ENCODE measurements at places on chromosomes 4 and X.

- peak; percentile 77 for DNase-seq
Measured at GRCh38 chr4:182916483-182917181, 554 bp downstream of the DCTD start.

GRCh38 chr4:5266991-5267390 is 215.7 kb downstream of the STK32B start:
- no peak for DNase-seq

- no peak for DNase-seq
Measured at GRCh38 chr4:44660396-44660795, 9.0 kb upstream of the YIPF7 start.

- no peak for DNase-seq
Measured at GRCh38 chr4:155371432-155372043, 5.2 kb downstream of the MAP9 start.

GRCh38 chr4:112517067-112517634 is 1.2 kb upstream of the NEUROG2 start:
- DNase-seq, result no peak

DNA sequence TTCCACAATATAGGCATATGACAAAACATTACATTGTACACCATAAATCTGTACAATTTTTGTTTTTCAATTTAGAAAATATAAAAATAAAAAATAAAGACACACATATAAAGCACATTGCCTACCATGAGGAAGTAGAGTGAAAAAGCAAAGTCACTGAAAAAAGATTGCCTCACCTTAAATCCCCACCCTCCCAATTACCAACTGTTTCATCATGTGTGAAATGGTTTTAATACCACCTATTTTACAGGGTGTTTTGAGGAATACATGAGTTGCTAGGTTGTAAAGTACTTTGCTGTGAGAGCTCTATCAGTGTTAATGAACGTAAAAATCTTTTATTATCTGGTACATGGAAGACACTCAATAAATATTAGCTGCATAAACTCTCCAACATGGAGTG is 373.6 kb upstream of the NDST3 start:
- no peak for DNase-seq

- peak; percentile 16 for DNase-seq
Measured at GRCh38 chr4:163679189-163679588, 184.7 kb downstream of the TMA16 start.

- no peak for DNase-seq
Measured at GRCh38 chr4:168852933-168853713, 156.9 kb downstream of the CBR4 start.

DNA sequence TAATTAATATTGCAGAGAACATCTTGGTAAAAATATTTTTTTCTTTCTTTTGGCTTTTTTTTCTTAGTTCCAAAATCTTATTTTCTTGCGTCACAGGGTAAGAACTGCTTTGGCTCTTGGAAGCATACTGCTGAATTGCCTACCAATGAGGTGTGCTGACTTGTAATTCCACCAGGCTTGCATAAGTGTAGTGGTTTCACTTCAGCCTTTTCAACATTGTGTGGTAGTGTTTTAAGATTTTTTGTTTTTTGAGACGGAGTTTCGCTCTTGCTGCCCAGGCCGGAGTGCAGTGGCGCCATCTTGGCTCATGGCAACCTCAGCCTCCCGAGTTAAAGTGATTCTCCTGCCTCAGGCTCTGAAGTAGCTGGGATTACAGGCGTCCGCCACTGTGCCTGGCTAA is 42.4 kb downstream of the N4BP2 start:
- no peak for DNase-seq

DNA sequence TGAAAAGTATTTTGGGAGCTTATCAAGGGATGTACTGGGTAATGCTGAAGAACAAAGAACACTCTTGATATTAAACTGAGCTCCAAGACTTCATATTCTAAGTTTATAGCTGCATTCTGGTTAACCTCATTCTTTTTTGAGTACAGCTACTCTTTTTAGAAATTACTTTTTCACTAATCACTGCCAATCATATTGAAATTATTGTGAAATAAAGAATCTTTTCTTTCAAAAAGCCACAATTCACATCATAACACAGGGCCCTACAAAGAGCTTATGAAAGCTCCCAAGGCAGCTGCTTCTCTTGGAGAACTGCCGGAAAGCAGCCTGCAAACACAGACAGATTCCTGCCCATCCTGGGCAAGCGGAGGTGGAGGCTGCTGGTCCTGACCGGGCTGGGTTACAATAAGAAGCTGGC is 121.4 kb downstream of the RNF150 start:
- no peak for DNase-seq

DNA sequence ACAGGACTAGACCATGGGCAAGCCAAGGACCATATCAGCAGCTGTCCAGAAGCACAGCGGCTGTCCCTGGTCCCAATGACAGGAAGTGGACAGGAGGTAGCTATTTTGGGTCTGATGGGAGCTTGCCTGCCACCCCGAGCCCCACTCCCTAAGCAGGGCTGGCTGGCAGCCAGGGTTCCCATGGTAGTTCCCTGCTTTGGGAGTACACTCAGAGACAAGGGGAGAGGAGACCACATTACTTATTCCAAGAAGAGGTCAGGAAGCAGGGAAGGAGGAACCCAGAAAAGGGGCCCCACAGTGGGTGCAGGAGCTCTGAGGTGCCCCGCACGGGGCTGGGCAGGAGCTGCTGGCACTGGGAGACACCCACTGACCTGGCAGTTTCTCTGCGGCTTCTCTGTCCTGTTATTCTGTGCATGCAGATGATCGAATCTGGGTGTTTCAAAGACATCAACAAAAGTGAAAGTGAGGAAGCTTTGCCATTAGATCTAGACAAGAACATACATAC is 36.3 kb downstream of the HTT-AS start:
- DNase-seq, result no peak

Data from AG08396 (cell line).